ENCODE measurements at places on chromosomes 12 and 14. TPM values are rescaled to one million over a fixed set of nuclear protein-coding genes. Genes with fewer than 3 reads are reported as not detected.

- DNase-seq, result no peak
Measured at GRCh38 chr14:104328607-104329006, 190.2 kb downstream of the KIF26A start.

DNA sequence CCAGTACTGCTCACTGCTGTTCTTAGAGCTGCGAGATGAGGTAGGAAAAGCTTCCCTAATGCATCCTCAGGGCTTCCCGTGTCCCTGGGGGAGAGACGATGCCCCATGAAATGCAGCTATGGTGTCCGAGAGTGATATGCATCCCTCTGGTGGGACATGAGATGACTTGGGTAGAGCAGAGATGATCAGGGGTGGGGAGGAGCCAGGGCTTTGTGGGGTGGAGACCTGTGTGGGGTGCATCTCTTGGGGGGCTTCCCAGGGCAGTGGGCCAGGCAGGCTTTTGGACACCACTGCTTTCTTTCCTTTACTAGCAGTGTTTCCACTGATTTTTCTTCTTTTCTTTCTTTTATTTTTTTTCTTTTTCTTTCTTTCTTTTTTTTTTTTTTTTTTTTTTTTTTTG, 147.3 kb downstream of the ADGRD1 start:
- no peak for DNase-seq

GRCh38 chr14:36070031-36070719, 106.3 kb downstream of the PTCSC3 start:
- no peak for DNase-seq

GRCh38 chr12:107474639-107475539, 210.7 kb upstream of the PWP1 start:
- no peak for DNase-seq

ASIC1 gene
- 7.6 TPM for total RNA-seq

DNA sequence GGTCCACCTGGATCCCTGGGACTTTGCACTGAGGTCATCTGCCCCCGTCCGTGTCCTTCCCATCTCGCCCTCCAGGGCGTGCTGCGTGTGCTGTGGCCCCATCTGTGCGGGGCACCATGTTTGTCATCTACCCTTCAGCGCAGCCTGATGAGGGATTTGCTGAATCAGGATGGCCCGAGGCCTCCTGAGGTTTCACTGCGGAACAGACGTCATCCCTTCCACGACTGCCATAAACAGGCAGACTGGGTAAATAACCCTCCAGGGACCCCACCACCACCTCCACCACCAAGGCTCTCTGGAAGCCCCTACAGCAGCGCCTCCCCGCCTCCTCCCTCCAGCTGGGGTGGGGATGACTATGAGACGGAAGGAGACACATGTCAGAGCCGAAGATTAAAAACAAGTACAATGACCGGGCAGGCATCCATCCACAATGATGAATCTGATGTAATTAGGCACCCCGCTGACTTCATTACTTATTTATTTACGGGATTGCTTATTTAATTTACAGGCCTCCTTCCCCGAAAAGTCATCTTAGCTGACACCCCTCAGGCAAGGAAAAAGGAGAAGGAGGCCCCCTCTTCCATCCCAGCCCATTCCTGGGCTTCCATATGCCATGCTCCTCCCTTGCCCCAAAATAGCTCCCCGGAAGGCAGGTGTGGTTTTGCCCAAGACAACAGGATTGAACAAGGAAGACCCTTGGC, 39.4 kb downstream of the NCOR2 start:
- no peak for DNase-seq

DNA sequence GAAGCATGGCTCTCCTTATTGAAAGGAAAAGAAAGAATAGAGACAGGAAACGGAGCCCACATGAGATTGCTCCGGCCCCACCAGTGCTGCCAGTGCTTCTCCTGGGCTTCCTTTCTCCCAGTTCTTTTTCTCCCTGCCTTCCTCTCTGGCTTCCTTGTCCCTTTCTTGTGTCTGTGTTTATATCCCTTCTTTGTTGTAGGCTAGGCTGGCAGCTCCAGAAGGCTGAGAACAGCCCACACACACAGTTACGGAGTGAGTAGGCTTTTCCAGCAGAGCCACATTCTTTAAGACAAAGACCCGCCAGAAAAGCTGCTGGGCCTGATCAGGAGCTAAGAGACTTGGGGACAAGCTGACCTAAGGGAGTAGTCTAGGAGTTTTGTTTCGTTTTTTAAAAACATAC, 13.0 kb downstream of the CIPC start:
- no peak for DNase-seq

ANKRD9 gene
- 3.1 TPM for total RNA-seq

GRCh38 chr12:109706747-109707469, 6.7 kb upstream of the FAM222A start:
- DNase-seq, result no peak

DNA sequence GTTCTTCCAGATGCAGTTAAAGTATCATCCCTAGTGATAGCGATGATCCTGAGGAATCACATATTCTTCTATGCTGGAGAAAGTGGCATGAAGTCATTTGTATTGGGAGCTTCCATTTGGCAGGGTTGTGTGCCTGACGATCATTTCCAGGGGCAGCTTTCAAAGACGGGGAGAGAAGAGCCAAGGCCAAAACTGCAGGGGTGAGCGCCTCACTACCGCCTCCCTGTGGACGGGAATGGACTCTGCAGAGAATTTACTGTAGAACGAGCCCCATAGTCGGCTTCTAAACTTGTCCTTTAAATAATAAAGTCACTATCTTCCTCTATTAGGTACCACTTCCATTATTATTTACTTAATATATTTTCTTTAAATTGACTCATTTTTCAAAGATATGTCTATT, 555.9 kb upstream of the TMEM132C start:
- no peak for DNase-seq

DNA sequence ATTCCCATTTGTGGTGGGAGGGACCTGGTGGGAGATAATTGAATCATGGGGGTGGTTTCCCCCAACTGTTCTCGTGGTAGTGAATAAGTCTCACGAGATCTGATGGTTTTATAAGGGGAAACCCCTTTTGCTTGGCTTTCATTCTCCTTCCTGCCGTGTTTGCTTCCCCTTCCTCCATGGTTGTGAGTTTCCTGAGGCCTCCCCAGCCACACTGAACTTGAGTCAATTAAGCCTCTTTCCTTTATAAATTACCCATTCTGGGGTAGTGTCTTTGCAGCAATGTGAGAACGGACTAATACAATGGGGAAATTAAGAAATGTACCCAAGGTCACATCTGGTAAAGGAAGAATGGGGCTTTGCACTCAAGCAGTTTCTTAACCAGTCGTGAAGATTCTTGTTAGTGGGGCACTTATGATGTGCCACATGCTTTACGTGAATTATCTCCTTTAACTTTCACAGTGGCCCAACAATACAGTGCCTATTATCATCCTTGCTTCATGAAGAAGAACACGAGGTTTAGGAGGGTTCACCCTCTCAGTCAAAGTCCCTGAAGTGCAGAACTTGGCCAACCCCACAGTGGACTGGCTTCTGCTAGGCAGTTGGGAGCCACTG, 234.3 kb downstream of the EFCAB11 start:
- no peak for DNase-seq

DNA sequence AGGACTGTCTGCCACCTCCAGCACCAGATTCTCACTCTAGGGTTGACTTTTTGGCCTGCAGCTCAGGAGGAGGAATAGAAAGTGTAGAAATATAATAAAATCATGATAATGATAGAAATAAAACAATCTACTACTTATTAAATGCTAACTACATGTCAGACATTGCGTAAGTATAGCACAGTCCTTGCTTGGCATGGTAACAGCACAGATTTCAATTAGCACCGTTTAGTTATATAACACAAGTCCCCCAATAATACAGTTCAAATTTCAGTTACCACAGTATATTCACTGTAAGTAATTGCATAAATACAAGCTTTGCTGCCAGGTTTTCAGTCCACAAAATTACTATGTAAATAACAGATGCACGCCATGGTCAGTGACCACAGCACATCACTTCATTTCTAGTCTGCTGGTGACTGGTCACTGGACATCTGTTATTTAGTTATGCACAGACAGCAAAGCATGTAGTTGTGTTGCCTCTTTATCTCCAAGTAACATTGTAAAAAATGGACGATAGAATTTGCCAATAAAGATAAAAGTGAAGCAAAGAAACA, 6.5 kb upstream of the GLT8D2 start:
- no peak for DNase-seq

ART4 gene
- not detected for total RNA-seq

LRRK2 gene
- 2.3 TPM for total RNA-seq

SELPLG gene
- 220 TPM for total RNA-seq

DNA sequence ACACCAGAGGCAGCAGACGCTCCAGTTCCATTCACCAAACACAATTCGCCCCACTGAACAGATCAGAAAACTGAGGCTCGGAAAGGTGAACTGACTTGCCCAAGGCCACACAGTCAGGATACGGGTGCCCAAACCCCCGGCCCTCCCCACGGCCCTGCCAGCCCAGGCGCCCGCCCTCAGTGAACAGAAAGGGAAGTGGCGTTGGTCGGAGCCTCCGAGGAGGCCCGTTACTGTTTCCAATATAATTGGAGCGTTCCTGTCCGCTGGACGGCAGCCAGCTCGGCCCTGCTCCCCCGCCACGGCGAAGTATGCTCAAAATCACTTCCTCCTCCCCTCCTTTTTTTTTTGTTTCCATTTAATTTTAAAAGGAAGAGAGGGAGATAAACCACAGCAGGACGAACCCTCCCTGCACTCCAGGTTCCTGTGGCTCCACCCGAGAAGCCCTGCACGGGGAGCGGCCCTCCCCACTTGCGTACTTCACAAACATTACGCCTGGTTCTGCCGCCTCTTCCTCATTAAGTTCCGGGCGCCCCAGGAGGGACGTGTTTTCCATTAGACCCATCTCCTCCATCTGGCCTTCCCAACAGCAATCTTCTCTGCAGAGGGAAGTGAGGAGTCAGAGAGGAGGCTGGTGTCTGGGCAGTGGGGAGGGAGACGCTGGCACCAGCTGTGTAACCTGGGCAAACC, 61.1 kb downstream of the NCOR2 start:
- no peak for DNase-seq

DNA sequence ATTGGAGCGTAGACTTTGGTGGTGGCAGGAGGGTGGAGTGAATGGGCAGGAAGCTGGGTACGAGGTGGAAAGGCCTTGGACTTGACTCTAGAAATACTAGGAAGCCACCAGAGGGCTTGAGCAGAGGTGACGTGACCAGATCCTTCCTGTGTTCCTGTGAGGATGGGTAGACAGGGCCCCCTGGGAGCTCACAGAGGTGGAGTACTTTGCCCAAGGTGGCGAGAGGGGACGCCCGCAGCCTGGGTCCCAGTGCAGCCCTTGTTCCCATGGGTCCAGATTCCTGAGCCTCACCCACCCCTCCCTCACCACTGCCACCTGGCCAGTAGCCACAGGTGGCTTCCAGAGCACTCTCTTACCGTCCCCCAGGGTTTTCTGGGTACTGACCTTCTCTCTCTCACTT, 89.8 kb downstream of the KIF26A start:
- DNase-seq, result no peak

DNA sequence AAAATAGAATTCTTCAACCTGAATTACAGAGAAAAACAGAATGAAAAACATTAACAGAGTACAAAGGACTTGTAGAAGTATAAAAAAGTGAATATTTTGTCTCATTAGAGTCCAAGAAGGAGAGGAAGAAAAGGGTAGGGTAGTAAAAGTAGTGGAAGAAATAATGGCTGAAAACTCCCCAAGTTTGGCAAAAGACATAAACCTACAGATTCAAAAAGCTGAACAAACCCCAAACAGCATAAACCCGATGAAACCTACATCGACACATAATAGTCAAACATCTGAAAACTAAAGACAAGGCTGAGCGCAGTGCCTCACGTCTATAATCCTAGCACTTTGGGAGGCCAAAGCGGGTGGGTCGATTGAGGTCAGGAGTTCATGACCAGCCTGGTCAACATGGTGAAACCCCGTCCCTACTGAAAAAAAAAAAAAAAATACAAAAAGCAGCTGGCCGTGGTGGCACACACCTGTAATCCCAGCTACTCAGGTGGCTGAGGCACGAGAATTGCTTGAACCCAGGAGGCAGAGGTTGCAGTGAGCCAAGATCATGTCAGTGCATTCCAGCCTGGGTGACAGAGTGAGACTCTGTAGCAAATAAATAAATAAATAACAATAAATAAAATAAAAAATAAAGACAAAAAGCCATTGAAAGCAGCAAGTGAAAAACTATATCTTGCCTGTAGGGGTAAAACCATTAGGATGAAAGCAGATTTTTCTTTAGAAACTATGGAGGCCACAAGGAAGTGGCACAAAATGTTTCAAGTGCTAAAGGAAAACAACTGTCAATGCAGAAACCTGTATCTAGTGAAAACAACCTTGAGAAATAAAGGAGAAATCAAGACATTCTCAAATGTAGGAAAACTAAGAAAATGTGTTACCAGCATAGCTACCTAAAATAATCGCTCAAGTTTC, 11.4 kb downstream of the TIMM9 start:
- DNase-seq, result no peak

DNA sequence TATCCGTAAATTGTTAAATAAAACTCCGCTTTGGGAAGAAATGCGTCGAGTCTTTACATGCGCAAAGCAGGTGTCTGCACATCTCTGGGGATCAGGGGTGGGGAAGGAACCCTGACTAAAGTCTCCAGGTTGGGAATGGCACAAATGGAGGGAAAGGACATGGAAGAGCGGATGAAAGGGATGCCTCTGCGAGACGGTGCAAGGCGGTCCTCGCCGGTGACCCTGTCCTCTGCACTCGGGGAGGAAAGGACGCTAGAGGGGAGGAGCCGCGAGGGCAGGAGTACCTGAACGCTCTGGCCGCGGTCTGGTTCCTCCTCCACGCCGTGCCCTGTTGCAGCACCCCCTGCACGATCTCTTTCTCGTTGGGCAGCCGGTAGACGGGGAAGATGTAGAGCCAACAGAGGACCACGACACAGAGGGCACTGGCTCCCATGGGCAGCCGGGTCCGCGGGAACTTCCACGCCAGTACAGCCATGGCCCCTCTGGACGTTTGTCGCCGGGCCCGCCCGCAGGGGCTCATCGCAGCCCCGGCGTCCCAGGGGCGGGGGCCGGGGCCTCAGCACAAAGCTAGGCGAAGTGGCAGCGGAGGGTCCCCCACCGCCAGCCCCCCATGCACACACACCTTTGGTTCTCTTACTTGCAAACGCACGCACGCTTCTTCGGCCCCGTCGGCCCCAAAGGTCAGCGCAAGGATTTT, 646 bp downstream of the ST8SIA1 start:
- DNase-seq, result no peak

OAS2 gene
- total RNA-seq, result 53.6 TPM

- no peak for DNase-seq
Measured at GRCh38 chr12:8780389-8780788, 42.0 kb upstream of the A2ML1 start.

- no peak for DNase-seq
Measured at GRCh38 chr12:105051981-105052380, 32.3 kb downstream of the ALDH1L2 start.

DNA sequence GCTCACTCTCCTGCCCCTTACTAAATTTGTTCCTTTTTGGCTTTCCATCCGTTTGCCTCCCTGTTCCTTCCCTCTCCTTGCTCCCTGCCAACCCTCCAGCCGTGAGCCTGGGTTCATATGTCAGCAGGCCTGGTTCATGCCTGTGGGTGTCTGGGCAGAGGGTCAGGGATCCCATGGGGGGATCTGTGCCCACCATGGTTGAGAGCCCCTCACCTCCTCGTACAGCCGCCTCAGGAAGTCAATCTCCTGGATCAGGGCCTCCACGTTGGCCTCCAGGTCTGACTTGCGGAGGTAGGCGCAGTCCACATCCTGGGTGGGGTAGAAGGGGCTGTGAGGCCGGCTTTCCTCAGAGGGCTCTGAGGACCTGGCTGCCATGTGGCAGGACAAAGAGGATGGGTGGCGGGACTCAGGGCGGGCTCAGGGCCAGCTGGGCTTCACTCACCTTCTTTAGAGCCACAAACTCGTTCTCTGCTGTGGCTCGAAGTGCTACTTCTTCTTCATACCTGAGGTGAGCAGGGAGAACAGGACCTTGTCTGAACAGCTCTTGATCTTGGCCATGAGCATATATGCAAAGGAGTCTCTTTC, 3.6 kb downstream of the KRT83 start:
- no peak for DNase-seq

Data from T-cell (primary cell).